ENCODE measurements at places on chromosomes 4 and X.

- DNase-seq: no peak
Observed at GRCh38 chr4:128390475-128390996, 102.9 kb upstream of the PGRMC2 start.

DNA sequence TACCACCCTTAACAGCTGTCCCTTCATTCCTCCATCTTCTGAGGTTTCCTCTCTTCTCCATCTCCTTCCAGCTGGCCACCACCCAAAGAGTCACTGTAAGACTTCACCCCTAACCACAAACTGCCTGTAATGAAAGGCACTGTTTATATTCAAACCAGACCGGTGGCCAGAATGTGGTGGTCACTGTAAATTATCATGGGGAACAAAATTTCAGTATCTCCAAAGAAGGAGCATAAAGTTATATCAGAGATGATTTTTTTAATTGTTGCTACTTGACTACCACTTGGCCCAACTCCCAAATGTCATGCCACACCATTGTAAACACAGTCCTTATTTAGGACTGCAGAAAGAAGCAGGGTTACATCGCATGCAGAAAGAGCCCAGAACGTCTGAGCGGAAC, 44.8 kb downstream of the SMARCA1 start:
- DNase-seq: peak; percentile 12

- DNase-seq: no peak
Observed at GRCh38 chr4:134324179-134324578, 122.6 kb upstream of the PABPC4L start.

GRCh38 chr4:124529131-124529530, 183.4 kb downstream of the ANKRD50 start:
- no peak for DNase-seq

DNA sequence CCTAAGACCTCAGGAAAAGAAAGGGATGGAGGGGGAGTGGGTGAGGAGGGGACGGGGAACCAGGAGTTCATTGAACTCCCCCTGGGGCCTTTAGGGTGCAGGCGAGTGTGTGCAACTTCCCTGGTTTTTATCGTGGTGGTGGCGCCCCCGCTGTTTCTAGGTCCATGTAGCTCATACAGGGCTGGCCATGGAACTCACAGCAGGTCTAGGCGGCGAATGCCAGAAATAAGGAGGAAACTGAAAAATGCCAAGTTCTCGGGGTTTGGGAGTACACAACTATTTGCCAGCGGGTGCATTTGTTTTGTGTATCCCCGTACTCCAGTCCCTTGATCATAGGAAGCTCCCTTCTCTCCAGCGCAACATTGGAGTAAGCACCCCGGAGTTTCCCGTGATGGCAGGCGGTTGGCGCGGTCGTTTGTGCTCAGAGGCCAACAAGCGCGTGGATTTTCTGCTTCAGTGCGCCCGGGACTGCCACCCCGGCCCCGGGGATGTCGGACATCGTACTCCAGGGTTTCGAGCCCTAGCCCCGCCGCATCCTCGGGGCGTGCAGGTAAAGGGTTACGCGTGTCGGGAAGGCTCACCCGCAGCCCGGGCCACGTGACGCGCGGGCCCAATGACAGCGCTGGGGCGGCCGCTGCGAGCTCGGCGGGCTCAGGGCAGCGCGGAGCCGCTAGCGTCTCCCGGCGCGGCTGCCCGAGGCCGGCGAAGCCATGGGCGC, 208.9 kb downstream of the NWD2 start:
- DNase-seq: peak; percentile 54

- no peak for DNase-seq
Observed at GRCh38 chr4:5724377-5724776, 13.4 kb downstream of the EVC start.

GRCh38 chr4:173074501-173074946, 94.1 kb upstream of the GALNT7 start:
- DNase-seq: peak; percentile 63

- no peak for DNase-seq
Observed at GRCh38 chrX:9646471-9647224, 119.0 kb downstream of the GPR143 start.

- DNase-seq: peak; percentile 3
Observed at GRCh38 chrX:73266766-73267165, 52.1 kb upstream of the NAP1L2 start.

DNA sequence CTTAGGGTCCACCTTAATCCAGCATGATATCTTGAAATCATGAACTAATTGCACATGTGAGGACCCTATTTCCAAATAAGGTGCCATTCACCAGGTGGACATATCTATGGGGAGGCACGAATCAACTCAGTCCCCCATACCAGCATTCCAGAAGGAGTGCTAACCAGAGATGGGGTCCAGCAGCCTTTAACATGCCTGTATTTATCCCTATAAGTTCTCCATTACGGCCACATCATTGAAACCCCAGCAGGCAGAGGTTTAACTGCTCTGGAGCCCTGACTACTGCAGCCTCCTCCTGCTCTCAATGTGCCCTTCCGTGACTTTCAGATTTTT, 3.2 kb upstream of the ASMTL start:
- no peak for DNase-seq

DNA sequence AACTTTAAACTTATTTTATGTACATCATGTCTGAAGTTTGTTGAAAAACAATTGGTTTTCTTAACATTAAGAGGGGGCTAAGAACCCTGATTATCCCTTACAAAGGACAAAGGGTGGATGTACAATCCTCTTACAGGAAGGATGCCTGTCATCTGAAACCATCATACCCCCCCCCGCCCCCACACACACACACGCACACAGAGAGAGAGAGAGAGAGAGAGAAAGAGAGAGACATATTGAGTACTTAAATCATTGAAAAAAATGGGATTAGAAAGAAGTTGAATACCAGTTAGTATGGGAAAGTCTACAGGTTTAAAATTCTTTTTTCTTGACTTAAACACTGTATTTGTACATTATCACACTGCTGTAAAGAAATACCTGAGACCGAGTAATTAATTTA, 10.9 kb upstream of the PGM2 start:
- DNase-seq: no peak

GRCh38 chr4:87974856-87975462, 555 bp upstream of the SPP1 start:
- DNase-seq: peak; percentile 16

GRCh38 chr4:189124791-189125190, 815.9 kb upstream of the FRG1 start:
- DNase-seq: no peak

DNA sequence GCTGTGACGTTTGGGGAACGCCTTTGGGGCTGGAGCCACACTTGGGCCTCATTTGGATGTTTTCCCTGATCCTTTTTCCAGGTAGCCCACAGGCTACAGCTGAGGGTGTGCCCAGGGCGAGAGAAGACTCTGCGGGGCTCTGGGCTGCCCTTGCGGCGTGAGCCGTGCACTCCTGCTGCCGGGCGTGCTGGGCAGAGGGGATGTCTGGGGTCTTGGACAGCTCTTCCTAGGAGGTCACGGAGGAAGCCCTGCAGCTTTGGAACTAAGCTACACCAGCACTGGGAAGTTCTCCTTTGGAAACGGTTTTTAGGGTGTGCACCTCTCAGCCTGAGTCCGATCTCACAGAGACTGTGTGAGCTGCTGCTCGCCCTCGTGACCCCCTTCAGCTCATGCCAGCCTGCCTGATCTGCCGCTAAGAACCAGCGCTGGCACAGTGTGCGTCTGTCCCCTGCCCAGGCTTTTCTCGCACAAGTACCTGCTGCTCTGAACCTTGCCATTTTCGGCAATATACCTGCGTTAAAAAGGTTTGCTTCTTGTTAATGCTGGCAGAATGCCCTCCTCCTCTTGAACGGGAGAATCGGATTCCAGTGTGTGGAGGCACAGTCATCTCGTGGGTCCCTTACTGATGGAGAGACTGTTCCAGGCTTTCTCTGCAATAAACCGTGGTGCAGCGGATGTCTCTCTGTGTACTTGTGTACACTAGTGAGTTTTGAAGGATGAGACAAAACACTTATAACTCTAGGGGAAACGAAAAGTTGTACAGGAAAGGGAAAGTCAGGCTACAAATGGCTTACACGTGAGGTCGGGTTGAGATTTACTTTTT, 14.3 kb downstream of the MSANTD1 start:
- no peak for DNase-seq

GRCh38 chr4:156100651-156101050, 147.0 kb upstream of the CTSO start:
- DNase-seq: no peak

DNA sequence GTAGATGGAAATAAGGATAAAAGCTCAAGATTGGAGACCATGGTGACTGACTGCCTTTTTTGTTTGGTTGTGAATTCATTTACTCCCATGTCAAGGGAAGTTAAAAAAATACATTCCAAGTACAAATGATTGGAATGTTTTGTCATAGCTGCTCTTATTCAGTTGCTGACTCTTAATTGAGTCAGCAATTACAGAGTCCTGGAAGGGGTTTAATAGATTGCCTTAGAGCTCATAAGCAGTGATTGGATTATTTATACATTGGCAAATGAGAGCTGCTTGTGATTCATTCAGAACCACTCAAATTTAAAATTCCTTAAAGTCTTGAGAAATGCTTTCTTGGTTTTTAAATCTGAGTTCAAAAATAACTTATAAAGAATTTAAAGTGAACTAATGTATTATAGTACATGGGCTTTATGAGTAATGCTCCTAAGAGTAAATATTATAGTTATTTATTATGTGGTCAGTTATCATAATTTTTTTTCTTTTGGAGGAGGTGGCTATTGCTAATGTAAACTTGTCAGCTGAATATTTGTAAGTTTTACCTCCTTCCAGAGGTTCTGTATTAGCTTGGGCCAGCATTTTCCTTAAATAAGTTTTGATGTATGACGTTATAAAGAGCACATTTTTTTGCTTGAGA, 13.6 kb downstream of the JADE1 start:
- no peak for DNase-seq

- no peak for DNase-seq
Observed at GRCh38 chr4:124696182-124696581, 16.4 kb downstream of the ANKRD50 start.

- DNase-seq: peak; percentile 70
Observed at GRCh38 chr4:41935652-41936021, 408 bp downstream of the TMEM33 start.

DNA sequence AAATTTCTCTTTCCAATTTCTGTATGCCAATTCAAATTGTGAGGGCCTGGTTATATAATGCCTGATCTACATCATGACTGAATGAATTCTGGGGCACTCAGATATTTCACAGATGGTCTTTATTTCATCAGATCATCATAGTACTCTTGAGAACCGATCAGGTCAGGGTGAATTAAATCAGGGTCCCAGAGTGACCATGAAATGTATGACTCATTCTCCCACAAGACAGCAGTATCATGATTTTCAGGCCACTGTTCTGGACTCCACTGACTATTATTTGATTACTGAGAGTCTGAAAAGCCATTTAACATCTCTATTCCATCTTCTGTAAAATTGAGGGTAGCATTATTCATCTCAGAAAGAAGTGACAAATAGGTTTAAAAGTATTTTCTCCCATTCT, 471.5 kb downstream of the ADGRL3 start:
- no peak for DNase-seq

DNA sequence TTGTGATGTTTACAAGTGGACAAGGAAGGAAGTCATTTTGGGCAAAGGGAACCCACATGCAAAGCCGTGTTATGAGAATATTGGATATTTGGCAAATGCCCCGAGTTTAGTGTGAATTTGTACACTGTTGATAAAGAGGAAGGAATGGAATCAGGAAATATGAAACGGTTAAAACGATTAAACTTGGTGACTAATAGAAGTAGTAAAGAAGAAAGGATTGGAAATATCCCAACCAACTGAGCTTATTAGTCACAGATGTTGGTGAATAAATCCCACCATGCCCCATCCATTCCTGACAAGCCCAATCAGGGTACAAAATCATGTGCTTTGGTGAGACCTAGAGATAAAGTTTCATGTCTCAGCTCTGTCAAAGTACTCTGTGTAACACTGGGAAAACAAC, 22.0 kb downstream of the ARHGAP24 start:
- DNase-seq: no peak

DNA sequence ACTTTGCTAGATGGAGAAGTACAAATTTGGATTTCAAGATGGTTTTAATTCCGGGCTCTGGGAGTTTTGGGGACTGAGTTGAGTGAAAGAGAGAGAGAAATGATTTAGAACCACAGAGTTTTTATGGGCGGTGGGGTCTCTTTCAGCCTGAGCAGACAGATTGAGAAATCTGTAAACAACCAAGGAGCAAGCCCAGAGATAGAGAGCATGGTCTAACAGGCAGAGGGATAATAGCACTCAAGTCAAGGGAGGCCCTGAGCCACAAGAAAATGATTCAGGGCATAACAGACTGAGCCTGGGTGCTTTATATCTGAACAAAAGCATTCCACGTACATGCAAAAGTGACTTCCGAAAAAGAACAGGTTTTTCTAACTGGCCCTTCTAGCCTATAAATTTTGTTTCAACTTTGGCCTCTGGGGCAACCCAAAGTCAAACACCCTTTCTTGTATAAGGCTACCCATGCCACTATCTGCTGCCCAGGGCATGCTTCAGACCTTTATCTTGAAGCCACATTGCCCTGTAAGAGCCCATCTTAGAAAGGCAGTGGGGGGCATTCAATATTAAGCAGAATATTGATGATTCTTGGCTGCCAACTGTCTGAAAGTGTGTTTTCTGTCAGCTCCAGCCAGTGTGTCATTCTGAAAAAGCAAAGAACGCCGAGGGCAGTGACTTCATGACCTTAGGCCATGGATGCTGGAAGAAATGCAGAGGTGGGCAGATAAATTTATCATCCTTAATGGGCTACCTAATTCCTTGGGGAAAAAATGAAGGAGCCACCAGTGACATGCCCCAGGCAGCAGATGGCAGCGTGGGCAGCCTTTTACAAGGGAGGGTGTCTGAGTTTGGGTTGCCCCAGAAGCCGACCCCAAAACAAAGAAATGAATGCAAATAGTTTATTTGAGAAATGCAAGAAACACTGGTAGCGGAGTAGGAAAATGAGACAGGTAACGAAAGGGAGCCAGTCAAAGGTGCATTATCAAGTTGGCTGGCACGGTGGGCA, 637.6 kb downstream of the MID1IP1 start:
- DNase-seq: peak; percentile 56

GRCh38 chrX:44162964-44163475, 180.5 kb downstream of the EFHC2 start:
- no peak for DNase-seq

DNA sequence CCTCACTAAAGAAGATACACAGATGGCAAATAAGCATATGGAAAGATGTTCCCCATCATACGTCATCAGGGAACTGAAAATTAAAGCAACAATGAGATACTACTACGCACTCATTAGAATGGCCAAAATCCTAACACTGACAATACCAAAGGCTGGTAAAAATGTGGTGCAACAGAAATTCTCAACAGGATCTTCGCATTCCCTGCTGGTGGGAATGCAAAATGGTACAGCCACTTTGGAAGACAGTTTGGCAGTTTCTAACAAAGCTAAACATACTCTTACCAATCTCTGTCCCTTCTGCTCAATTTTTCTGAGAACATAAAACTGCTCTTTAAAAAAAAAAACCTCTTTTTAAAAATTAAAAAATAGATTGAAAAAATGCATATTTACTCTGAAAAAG, 300.2 kb downstream of the FBXW7 start:
- no peak for DNase-seq

GRCh38 chrX:71547339-71547738, 14.4 kb downstream of the OGT start:
- no peak for DNase-seq

DNA sequence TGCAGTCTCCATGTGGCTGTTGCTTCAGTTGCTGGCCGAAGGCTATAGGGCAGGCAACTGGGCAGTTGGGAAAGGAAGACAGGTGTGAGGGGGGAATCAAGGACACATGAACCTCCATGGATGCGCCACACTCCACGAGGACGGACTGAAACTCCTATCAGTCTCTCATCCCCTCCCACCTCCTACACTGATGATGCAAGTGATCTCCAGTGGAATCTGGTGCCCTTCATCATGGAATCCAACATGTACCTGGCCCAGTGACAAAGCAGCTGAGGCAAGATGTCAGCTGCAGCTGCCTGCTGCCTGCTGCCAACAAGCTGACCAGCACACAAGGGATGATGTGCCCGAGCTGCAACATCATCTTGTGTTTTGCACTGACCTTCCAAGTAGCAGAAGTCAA, 26.0 kb upstream of the MGST2 start:
- DNase-seq: no peak
